Heart right ventricle (tissue), 16 donors: ENCODE measurements at places on chromosomes 2 and 18.

- DNase-seq = no peak
Observed at GRCh38 chr2:95530734-95531133, 46.2 kb upstream of the TRIM43B start.

DNA sequence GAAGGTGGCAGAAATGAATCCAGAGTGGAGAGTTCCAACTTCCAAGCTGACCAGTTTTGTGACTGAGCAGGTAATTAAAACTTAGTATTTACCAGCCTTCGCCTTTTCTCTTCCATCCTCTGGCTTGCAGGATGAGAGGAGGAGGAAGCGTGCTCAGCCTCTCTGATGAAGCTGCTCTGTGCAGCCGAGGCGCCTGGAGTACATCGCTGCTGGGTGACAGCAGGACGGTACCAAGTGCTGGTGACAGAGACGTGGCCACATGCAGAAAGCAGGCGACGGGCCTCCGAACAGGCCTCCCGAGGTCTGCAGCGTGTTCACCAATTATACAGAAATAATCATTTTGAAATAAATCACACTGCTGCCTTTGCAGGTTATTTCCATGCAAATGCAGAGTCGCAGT lies 95.0 kb downstream of the MBP start:
- no peak for DNase-seq

- DNase-seq = no peak
Observed at GRCh38 chr2:160305081-160305750, 105.1 kb upstream of the ITGB6 start.

GRCh38 chr18:616380-616995 lies 19.7 kb downstream of the CLUL1 start:
- DNase-seq = no peak
